ENCODE measurements at places on chromosomes 2 and 18.

DNA sequence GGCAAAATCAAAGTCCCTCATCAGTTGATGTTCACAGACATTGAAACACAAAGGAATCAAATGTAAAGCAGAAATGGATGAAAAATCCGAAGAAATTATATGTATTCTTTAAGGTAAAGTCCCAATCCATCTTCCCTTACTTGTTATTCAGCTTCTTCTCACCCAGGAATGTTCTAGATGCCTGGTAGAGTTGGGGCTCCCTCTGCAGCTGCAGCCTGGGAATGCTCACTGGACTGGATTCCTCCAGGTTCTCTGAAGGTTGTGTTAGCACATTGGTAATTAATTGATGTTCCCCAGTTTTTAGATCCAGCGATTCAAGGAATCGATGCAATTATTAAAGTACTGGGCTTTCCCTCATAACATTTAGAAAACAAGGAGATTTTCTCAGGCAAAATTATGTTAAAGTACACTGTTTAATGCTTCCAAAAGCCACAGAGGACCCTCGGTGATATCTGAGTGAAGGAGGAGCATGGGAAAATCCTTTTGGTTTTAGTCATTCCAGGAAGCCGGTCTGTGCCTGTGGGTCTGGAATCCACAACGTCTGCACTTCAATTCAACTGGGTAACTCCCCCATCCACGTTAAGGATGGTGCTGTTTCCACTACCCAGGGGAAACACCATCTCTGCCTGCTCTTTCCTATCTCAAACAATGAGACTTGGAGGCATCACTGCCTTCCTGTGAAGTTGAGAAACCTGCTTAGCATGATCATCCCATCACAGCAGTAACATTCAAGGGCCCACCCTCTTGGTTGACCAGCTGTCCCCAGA is 22.0 kb downstream of the NTSR2 start:
- no peak for DNase-seq

GRCh38 chr18:74508821-74509225 is 12.7 kb downstream of the CNDP2 start:
- DNase-seq: no peak

DNA sequence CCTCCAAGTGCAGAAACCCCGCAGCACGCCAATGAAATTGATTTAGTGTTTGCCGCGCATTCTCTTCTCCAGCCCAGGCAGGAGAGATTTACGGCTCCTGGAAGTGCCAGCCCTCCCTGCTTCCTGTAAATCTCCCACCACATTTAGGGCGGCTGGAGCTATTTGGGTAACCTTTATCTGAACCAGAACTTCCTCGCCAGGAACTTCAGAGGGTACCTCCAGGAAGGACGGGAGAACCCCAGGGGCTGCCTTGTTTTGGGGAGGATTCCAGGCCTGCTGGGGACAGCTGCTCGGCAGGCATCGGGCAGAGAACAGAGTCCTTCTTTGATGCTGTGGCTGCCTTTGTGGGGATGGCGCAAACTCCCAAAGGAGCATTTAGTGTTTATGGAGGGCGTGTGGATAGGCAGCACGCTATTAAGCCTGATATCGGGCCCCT is 122.0 kb upstream of the MYCN start:
- DNase-seq: no peak

DNA sequence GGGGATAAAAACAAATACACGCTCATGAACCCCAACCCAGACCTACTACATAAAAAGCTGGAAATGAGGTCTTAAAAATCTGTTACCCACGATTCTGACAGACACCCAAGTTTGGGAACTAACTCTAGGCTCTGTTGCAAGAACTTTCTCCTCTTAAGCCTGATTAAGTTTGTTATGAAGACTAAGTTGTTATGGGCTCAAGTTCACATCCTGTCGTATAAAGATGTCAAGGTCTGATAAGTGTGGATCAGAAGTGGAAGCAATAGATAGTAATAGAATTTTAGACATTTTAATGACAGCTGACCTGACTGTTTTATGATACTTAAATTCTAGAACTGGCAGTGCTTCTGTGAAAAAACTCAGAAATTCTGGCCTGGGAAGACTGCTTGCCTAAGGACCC is 43.2 kb downstream of the LPIN2 start:
- DNase-seq: no peak

- no peak for DNase-seq
Observed at GRCh38 chr18:49073437-49073836, 122.7 kb upstream of the SMAD7 start.

DNA sequence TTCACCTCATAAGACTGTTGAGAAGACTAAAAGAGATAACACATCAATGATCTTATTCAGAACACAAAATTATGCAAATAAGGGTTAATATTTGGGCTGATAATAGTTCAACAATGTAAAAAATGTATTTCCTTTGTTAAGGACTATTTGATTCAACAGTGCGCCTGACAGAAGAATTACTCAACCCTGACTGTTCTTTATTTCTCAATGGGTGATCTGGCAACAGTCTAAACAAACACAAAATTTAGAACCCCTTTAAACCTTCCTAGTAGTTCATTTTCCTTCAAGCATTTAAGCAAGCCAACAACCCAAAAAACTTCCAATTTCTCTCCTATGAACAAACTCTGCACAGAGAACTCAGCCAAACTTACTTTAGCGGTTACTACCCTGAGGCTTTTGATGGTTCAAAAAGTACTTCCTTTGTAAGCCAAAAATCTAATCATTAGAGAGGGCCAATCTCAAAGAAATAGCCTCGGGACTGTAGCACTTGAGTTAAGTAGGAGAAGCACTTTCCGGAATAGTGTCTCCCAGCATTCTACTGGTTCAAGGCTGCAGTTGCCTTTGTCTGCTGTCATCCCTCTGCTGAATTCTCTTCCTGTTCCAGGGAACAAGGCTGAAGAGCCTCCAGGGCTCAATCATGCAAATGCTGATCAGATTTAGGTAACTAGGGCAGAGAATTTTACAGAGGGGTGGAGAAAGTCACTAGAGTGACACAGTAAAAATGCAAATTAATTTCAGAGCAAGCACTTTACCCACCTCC is 40.9 kb upstream of the MAPK4 start:
- no peak for DNase-seq

DNA sequence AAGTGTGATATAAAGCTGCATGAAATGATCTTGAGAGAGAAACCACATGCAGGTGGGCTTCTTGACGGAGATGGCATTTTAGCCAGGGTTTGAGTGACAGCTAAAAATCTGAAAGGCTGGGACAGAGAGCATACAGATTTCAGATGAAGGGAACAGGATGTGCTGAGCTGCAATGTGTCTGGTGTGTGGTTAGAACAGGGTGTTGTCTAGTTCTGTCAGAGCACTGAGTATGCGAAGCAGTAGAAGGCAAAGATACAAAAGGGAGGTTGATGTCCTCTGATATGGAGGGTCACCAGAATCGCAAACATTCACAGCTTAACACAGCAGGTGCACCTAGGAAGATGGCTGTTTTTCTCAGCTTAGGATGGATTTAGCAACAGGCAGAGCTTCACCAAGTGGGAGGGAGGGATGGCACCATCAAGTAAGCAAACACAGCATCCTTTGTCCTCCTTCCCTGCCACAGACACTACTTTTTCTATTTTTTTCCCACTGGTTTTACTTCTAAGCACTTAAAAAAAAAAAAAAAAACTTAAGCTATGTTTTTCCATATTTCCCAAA is 182.5 kb downstream of the TMX3 start:
- DNase-seq: no peak

DNA sequence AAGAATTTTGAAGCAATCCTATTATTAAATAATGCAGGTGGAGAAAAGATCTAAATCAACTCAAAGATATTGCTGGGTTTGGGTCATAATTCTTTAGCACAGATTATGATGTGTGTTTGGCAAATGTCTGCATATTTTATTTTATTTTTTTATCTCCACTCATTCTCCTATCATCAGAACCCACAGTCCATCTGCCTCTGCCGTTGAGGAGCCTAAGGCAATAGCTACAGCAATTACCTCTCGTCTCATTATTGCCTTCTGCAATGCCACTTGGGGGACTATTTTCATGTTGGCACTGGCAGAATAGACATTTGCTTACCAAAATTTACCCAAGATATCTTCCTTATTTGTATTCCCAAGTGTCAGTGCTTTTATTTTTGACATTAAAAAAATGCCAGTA is 815.9 kb upstream of the CNTNAP5 start:
- DNase-seq: no peak

GRCh38 chr2:66021296-66021695 is 413.6 kb upstream of the MEIS1 start:
- no peak for DNase-seq

DNA sequence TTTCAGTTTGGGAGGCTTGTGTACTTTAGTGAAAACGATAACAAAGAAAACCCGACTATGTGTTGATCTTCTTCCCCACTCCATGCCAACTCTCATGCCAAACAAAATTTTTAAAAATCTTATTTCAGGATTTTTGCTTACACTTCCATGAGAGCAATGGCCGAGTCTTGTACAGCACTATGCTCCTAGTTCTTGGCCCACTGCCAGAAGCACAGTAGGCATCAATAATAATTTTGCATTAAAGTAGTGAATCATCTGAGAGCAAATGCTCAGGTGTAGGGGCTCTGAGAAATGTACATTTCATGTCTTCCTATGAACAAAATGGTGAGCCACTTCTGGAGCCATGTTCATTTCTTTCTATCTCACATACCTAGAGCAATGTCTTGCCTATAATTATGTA is 62.2 kb downstream of the MAP3K19 start:
- no peak for DNase-seq

DNA sequence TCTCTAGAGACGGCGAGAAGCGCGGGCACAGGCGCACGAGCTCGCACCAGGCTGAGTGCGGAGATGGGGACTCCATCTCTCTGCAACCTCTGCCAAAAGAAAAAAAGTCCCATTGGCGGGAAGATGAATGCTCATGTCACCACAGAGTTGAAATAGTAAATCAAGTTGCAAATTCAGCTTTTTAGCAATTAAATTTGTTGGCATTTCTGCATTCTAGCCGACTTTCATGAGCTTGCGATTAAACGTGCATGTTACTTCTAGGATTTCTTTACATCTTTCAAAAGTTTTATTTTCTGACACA is 588 bp downstream of the CHAC2 start:
- DNase-seq: no peak

DNA sequence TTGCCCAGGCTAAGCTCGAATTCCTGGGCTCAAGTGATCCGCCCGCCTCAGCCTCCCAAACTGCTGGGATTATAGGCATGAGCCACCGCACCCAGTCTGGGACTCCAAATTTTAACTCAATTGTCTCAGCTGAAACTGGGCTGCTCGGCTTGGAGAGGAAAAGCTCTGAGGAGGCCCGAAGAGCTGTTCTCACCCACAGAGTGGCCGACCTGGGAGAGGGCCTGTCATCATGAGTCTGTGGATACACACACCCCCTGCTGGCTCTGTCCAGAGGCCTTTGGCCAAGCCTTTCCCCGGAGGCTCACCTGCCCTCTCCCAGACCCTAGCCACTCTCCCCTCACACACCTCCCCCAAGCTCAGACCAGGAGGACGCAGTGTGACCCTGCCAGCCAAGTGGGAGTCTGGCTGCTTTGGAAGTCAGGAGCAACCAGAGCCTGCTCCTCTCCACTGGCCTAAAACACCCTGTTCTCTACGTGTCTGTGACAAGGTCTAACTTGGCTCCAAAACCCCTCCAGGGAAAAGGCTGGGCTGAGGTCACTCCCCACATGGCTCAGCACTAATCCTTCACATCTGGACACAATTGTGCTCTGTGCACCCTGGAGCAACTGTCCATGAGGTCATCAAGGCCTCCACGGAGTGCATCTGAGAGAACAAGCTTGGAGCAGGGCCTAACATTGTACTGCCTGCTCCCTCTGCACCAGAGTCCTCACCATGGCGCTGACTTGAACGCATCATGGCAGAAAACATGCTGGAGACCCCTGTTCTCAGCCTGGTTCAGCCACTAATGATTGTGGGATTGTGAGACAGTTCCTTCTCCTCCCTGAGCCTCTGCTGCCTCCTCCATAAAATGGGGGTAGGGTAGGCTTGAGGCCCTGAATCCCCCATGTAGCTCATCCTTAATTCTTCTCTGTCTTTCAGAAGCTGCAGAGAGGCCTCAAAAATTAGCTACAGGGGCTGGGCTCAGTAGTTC is 49.9 kb upstream of the RAB6C start:
- DNase-seq: no peak

DNA sequence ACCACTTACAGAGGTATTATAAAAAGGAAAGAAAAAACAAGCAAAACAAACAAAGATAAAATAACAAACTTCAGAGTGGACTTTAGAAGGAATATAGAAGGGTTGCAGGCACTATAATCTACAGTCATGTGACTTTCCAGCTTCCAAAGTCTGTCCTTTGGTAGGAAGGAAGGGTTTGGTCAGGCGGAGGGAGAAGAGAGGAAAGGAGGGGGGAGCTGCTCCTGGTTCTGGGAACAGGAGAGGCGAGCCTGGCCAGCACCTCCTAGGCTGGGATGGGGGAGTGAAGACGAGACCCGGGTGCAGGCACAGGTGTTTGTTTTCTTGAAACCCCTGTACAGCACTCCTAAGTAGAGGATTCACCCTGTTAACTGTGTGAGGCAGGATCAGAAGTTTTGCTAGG is 53.8 kb upstream of the GATA6 start:
- DNase-seq: no peak

- no peak for DNase-seq
Observed at GRCh38 chr2:203871371-203871983, 3.9 kb downstream of the CTLA4 start.

DNA sequence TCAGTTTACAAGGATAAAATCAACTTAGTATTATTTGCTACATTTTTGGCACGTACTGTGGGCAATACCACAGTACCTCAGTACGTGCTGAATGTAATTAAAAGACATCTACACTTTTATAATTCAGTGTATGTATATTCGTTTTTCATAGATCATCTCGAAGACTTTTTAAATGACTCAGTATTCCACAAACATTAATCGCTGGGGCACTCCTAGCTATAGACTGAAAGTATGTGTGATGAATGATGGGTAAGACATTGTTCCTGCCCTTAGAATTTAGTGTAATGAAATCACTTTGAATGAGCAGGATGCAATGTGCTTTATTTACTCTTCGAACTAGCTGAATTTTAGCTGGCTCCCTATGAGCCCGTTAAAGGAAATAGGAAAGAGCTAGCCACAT is 245.6 kb upstream of the RASGRP3 start:
- no peak for DNase-seq

DNA sequence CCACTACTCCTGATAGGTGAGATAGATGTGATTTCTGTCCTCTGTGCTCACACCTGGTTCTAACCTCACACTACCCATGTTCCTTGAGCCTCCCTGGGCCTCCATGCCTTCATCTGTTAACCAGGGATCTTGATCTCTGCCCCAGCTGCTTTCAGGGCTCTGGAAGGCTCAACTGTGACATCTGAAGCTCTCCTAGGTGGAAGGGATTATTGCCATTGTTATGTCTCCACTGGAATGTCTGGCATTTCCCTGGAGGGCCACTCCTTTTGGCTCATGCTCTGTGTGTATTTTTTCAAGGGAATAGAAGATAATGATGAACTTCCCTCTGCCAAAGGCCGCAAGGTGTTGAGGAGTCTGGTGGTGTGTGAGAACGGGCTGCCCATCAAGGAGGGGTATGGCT is 41.2 kb downstream of the PCARE start:
- DNase-seq: no peak

- DNase-seq: no peak
Observed at GRCh38 chr2:215695861-215696260, 260.0 kb upstream of the FN1 start.
